Activated naive CD8-positive, alpha-beta T cell treated with anti-CD3 and anti-CD28 coated beads for 36 hours (primary cell): ENCODE measurements at places on chromosomes 5 and 9.

GRCh38 chr9:77827104-77827784, 179.1 kb upstream of the GNA14 start:
- peaks cover 55% of the 10 kb centered on the region for H3K4me1 ChIP-seq
- no peak overlapping the region for H3K4me3 ChIP-seq
- no peaks in the 10 kb centered on the region for H3K27me3 ChIP-seq

- H3K27me3 ChIP-seq: no peaks in the 10 kb centered on the region
- H3K4me3 ChIP-seq: no peak overlapping the region
- H3K36me3 ChIP-seq: no peaks in the 10 kb centered on the region
Observed at GRCh38 chr9:81979196-81979595, 9.4 kb upstream of the SPATA31D1 start.

GRCh38 chr5:45205403-45205961, 396.7 kb downstream of the MRPS30 start:
- H3K36me3 ChIP-seq: no peaks in the 10 kb centered on the region
- H3K27ac ChIP-seq: no peak overlapping the region
- no peaks in the 10 kb centered on the region for H3K4me1 ChIP-seq
- DNase-seq: no peak
- H3K27me3 ChIP-seq: no peaks in the 10 kb centered on the region

DNA sequence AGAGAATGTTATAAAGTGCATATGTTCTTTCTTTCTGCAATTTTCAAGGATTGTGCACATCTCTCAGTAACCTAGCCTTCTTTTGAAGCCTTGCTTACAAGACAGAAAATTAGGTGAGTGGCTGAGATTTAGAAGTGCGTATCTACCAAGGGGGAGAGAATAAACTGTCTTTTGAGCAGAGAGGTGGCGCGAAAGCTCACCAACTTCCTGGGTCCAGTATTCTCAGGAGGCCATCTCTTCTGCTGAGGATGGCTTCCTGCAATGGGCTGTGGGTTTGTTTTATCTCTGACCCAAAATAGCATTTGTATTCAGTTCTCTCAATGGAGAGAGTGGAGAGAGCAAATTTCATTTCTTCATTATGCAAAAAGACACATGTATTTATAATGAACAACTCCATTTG, 75.4 kb upstream of the RPS23 start:
- H3K27me3 ChIP-seq: no peaks in the 10 kb centered on the region
- H3K27ac ChIP-seq: no peak overlapping the region
- DNase-seq: no peak
- peaks cover 17% of the 10 kb centered on the region for H3K4me1 ChIP-seq
- no peak overlapping the region for H3K4me3 ChIP-seq
